ENCODE measurements at places on chromosomes 2 and 18.

- DNase-seq: no peak
These were observed 37.6 kb downstream of the IL1R2 start for GRCh38 chr2:102029405-102029804.

DNA sequence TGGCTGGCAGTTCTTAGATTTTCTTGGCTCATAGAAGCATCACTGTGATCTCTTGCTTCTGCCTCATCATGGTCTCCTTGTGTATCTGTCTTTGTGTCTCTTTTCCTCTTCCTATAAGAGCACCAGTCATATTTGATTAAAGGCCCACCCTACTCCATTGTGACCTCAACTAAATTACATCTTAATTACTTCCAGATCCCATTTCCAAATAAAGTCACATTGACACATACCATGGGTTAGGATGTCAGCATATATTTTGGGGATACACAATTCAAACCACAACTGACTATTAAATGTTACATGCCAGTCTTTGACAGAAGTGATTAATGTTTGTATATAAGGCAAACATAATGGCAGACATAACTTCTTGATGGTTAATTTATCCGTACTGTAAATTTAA lies 27.3 kb upstream of the TMX3 start:
- no peak for DNase-seq

DNA sequence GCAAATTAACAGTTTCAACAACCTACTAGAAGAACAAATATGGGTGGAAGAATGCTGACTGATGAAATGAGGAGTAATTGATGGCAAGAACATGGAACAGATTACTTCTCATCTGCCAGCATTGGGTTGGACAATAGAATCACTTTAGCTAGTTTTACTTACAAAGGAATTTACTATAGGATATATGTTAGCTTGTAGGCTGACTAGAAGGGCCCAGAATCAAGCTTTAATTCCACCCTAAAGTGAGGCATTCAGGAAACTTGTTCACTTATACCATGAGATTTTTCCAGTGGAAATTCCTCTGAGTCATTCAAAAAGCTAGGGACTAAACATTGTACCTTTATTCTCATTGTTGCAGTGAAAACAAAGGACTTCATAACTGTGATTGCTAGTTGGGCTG lies 5.0 kb upstream of the ZSWIM2 start:
- DNase-seq: no peak

DNA sequence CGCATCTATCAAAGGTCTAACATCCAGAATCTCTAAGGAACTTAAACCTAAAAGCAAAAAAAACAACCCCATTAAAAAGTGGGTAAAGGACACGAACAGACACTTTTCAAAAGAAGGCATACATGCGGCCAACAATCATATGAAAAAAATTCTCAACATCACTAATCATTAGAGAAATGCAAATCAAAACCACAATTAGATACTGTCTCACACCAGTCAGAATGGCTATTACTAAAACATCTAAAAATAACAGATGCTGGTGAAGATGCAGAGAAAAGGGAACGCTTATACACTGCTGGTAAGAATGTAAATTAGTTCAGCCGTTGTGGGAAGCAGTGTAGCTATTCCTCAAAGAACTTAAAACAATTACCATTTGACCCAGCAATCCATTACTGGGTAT lies 38.0 kb downstream of the PPP3R1 start:
- DNase-seq: no peak

GRCh38 chr2:778731-779350 lies 101.6 kb upstream of the TMEM18 start:
- no peak for DNase-seq

Measured in DMS79 (cell line).